Islet precursor cell (in vitro differentiated cells): ENCODE measurements at places on chromosomes 6 and 20.

DNA sequence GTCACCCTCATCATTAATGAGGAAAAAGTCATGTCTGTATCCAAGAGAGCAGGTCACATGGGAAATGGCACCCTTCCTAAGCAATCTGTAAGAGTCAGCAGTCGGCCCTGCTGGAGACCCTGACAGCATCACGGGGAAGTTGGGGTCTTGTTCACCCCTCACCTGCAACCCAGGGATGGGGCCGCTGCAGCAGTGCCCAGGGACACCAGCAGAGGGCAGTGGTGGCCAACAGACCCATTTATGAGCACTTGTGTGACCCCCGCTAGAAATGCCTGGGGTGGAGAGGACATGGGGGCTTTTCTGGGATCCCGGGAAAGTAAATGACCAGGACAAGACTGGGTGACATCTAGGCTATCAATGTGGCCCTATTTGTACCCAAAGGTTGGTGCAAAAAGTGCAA lies 35.9 kb downstream of the ANKRD60 start:
- no peak for DNase-seq

- no peak for DNase-seq
These were observed 190.3 kb upstream of the SLC24A3 start for GRCh38 chr20:19022118-19022575.

DNA sequence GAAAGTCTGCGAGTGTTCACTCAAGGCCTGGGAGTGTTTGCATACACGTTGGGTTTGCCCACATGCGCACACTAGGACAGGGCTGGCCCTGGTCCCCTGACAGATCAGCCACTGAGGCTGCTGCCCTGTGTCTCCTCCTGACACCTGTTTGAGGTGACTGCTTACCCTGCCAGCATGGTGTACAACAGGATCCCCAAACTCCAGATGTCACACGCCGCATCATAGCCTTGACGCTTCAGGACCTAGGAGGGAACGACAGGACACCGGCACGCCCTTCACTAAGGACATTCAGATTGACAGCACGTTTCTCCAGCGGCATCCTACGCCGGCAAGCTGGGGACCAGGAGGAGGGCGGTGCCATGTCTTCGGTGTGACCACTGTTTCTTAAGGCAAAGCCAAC lies 37.0 kb upstream of the MPC1 start:
- DNase-seq = no peak

- no peak for DNase-seq
These were observed 10.7 kb downstream of the MANEA start for GRCh38 chr6:95587989-95588388.
